Pons (tissue), 1 donor: ENCODE measurements at places on chromosomes 13 and 19.

DNA sequence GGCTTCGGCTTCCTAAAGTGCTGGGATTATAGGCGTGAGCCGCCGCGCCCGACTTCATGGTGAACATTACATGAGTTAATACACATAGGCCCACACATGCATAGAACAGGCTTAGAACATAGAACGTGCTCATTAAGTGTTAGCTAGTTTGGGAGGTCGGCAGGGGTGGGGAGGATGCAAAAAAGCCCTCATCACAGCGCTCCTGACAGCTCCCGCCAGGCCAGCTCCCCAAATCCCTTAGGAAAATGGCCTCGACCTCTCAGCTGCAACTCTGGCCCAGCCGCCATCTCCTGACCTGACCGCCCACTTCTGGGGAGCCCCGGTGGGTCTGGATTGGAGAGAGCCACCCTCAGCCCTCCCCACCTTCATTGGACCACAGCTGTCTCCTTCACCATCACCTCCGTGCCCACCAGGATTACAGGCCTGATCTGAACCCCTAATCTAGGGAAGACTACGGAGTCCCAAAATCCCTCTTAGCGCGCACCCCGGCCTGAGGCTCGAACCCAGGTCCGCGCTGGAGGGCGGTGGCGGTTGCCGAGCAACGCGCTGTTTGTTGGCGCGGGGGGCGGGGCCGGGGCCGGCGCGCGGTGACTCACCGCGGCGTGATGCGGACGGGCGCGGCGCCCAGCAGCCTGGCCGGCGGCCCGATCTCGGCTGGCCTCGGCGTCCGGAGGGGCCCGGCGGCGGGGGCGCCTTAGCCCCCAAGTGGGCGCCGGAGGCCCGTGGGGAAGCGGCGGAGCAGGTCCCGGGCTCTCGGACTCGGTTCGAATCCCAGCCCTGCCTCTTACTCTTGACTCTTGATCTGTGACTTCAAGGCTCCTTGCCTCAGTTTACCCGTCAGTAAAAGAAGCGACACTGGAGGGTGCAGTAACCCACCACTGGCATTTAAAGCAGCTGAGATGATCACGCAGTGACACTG lies 26.7 kb upstream of the NANOS3 start:
- no peak for DNase-seq

GRCh38 chr19:34482380-34483250 lies 1.1 kb downstream of the WTIP start:
- no peak for DNase-seq

DNA sequence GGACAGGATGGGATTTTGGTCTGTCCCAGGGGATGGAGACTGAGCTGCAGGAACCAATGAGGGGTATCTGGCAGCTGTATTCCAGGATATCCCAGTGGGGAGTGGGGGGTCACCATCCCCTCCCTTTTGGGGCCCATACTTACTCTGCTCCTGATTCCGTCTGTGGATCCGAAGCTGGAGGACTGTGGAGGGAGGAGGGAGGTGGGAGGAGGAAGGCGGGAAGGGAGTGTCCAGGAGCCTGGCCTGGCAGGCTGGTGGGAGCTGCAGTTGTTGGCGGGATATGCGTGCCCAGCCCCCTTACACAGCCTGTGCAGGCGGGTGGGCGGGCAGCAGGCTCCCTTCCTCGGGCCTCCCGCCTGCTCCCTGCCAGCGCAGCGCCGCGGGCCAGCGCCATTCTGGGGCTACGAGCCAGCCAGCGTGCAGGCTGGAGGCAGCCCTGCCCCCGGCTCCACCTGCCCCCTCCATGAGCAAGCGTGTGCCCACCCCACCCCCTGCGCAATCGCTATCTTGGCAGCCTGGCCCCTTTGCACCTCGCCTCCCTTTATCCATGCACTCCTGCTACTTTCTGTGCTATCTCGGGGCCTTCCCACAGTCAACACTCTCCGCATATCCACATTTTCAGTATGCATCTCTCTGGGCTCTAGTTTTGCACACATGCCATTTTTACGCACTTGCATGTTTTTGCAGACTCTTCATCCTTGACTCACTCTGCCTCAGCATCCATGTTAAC lies 2.8 kb downstream of the MAMSTR start:
- DNase-seq, result no peak

DNA sequence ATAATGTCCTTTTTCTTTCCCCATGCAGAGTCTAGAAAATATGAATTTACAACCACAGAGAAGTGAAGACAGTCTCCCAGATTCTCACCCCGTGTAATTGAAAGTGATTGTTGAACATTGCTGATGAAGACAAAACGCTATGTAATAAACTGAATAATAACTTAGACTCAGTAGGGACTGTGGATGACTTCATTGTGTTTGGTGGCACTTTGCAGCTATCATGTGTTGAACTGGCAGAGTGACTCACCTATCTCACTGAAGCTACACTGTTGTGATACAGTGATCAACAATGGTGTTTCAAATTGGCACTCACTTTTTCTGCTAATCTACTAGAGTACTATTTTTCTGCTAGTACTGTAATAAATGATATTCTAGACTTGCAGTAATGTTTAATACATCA lies 261.3 kb downstream of the DACH1 start:
- no peak for DNase-seq

- DNase-seq, result no peak
These were observed 1736.2 kb downstream of the SLITRK5 start for GRCh38 chr13:89407357-89407756.

DNA sequence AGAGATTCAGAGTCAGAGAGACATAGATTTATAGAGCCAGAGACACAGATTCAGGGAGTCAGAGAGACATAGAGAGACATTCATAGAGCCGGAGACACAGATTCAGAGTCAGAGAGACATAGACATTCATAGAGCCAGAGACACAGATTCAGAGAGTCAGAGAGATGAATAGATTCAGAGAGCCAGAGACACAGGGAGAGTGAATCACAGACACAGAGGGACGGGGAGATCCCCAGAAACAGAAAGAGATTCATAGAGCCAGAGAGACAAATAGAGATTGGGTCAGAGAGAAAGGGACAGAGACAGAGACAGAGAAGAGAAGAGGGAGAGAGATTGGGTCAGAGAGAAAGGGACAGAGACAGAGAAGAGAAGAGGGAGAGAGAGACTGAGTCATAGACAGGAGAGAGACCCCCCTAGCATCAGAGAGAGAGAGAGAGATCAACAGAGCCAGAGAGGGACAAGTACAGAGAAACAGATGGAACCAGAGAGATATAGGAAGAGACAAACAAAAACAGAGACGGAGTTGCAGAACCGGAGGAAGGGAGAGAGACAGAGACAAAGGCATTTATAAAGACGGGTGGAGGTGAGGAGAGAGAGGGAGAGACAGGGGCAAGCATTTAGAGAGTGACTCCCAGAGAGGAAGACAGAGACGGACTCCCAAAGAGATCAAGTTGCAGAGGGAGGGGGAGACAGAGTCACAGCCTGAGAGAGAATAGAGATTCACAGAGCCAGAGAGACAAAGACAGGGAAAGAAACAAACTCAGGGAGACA lies 1.1 kb upstream of the PRKCG start:
- no peak for DNase-seq
